ENCODE measurements at places on chromosomes 6 and 20.

GRCh38 chr20:63312690-63313348 lies 19.8 kb downstream of the COL20A1 start:
- DNase-seq: no peak

DNA sequence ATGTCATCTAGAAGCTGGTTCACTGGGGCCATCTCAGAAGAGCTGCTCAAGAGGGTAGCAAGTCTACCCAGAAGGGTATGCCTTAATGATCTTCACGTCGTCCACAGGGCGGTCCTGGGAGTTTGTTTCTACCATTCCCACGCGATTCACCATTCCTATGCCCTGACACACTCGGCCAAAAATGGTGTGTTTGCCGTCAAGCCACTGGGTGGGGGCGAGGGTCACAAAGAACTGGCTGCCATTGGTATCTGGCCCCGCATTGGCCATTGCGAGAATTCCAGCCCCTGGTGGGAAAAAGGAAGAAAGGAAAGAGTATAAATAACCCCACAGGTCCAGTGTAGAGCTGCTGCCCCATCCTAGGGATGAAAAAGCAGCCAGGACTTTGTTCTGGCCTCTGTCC lies 16.5 kb upstream of the CPNE5 start:
- DNase-seq: no peak

- DNase-seq: no peak
These were observed 38.2 kb upstream of the FRMD1 start for GRCh38 chr6:168116975-168117899.

- no peak for DNase-seq
These were observed 44.3 kb downstream of the PDYN start for GRCh38 chr20:1949347-1950100.

DNA sequence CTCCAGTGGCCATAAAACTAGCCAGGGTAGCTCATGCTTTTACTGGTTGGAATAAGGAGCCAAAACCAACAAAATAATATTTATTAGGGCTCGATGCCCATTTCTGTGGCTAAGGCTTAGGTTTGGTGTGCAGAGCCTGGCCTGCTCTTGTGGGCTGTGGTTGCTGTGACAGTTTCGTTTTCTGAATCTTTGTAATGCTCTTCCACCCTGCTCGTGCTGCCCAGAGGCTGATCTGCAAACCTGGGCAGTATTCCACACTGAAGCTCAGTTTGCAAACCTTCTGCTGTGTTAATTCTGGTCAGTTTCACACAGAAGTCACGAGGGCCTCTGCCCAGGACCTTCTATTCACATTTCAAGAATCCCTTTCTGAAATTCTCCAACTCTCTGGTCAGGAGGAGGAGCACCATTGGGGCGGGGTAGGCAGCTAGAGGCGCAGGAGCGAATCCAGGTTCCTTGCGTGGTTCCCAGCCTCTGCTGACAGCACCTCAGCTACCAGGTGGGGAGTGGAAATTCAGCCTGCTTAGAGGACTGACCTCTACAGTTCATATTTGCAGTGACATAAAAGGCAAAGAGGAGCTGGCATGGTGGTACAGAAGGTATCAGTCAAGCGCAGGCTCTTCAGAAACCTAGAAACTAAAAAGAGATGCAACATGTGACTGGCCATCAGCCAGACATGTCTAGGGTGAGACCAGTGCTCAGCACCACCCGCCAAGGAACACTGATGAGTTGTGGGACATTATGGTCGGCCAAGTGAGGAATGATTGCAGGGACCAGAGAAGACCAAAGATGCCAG lies 14.3 kb upstream of the C20orf144 start:
- no peak for DNase-seq

DNA sequence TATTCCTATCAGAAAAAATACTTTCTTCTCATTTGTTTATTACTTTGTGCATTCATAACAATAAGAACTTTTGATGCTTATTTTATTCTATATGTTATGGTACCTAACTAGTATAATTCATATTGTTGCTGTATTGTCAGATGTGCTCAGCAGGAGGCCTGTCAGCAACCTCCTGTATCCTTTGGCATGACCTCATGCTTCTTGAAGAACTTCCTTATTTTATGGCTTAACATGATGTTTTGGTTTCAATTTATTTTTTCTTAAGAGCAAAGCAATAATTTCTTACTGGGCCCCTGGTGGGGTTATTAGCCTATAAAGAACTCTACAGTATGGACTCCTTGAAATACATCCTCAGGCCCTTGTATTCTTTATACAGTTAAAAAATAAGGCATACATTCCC lies 17.3 kb downstream of the GGTLC1 start:
- no peak for DNase-seq

DNA sequence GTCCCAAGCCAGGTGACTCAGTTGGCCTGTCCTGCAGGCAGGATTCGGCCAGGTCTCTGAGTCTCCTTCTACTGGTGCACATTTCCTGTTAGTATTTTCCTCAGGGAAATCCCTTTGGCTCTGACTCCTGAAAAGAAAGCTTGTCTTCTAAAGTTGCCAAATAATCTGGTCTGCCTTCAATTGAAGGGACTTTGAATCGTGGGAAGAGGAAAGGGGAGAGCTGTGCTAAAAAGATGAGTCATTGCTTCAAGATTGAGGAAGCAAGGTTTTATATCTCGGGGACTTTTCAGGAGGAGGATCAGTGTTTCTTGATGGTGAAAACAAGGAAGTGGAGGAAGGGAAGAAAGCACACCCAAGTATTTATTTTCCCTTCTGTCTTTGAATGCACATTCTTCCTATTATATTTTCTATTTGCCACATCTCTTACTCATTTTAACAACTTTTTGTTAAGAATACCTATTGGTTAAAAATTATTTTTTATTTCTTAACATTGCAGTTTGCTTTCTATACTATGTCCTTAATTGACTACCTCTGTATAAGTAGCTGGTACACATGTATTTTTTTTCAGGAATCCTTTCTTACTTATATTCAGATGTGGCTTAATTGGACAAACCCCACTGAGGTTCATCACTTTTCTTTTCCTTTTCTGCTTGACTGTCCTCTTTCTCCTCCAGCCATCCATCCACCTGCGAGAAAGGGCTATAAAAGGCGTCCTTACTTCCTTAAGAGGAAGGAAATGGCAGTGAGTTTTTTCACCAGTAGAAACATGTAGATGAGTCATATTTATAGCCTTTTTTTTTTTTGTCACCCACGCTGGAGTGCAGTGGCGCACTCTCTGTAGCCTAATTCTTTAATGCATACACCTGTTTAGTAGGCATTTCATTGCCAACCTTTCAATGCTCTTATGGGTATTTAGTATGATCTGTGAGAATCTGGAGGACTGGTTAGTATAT lies 15.0 kb upstream of the IFNGR1 start:
- DNase-seq: no peak

DNA sequence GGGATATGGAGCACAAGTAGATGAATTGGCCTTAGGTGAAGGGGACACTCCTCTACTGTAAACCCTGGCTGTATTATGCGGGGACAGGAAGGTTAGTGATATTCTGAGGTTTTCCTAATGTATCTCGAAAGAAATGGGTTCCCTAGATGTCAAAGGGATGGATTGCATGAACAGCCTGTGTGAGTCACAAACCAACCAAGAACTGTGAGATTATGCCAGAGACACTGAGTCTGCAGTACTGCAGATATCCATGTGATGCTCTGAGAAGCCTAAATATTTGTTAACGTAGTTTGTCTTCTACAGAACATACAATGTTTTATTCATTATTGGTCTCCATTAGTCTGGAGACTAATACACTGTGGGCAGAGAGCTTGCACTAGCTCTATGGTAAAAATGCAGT lies 182.2 kb downstream of the AKAP7 start:
- no peak for DNase-seq

GRCh38 chr6:29626948-29627754 lies 5.8 kb downstream of the GABBR1 start:
- no peak for DNase-seq

DNA sequence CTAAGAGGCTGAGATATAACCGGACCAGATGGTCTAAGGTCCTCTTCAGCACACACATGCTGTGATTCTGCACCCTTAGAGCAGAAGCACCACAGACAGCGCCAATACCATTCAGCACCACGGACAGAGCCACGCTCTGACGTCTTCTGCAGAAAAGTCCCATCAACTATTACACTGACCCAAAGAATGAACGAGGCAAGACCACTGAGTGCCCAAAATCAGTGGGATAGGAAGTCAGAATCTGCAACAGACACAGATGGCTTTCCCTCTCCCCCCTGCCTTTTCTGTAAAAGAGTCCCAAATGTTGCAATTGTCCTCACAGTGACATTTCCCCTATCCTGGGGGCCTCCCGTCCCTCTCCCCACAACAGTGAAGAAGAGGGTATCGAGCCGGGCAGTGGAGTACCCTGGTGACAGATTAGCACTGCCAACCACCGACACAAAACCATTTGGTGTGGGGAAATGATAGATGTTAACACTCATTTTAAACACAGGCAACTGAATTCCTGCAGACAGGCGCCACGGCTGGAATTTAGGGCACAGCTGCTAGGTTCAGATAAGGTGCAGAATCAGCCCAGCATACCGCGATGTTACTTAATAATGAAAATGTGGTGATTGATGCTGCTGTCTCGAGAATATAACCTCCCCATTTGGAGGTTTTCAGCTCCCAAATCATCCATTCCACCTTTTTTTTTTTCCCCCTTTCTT lies 66.6 kb upstream of the CTNNBL1 start:
- DNase-seq: no peak

DNA sequence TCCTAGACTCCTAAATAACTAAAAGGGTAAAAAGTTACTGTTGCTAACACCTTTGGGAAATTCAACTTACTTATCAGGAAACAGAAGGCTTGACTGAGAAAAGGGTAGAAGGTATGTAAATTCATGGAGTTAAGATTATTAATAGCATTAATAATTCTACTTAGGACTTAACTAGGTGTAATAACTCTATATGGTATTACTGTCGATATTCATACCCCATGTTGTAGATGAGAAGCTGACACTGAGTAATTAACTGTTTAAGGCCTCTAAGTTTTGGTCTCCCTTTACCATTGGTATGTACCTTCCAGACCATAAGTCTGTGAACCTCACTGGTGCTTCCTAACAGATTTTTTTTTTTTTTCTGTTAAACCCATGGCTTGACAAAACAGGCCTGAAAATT lies 15.4 kb downstream of the GLO1 start:
- no peak for DNase-seq

- DNase-seq: no peak
These were observed 20.6 kb upstream of the CSNK2A1 start for GRCh38 chr20:564192-564591.

- no peak for DNase-seq
These were observed 230.2 kb downstream of the CDH4 start for GRCh38 chr20:61482056-61482887.

GRCh38 chr20:31604567-31605030 lies 490 bp upstream of the ID1 start:
- no peak for DNase-seq

DNA sequence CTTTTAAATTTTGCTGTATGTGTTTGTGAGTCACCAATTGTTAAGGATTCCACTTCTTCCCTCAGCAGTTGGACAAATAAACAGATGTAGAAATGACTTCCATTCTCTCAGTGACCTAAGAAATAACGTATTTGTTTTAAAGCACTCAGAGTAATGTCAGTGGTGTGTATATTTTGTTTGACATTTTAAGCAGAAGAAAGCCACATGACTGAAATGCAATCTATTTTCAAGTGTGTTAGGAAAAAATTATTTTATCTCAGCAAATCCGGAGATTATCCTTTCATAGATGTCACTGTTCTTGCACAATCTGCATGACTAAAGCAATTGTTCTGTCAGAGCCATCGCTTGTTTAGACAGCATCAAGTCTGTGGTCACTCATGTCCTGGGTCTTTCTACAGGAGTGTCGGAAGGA lies 77.1 kb downstream of the JAG1 start:
- DNase-seq: no peak

- DNase-seq: no peak
These were observed 43.1 kb upstream of the BEND6 start for GRCh38 chr6:56911847-56912246.

DNA sequence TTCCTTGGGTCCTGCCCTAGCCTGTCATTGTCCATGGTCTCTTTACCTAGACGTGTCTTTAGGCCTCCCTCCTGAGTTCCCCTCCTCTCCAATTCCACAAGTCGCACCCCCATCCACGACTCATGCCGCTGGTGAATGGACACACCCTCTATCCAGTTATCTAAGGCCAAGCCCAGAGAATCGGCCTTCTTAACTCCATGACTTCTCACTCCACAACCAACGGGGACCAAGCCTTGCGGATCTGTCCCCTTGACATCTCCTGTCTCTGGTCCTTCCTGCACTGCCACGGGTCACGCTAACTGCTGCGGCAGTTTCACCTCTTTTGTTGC lies 7.0 kb upstream of the RREB1 start:
- DNase-seq: no peak

GRCh38 chr6:75098709-75099108 lies 107.1 kb downstream of the COL12A1 start:
- no peak for DNase-seq

DNA sequence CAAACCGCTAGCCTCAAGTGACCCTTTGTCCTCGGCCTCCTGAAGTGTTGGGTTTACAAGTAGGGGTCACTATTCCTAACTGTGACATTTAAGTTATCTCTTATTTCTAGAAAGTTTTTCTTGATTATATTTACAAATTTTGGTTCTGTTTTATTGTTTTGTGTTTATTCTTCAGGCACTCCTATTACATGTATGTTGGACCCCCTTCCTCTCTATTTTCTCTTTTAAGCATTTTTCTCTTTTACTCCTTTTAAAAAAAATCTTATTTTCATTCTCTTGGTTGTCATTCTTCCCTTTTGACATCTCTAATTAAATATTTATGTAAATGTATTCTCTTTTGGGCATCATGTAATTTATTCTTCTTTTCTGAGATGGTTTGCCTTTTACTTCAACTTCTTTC lies 50.4 kb upstream of the MAP3K7 start:
- no peak for DNase-seq

DNA sequence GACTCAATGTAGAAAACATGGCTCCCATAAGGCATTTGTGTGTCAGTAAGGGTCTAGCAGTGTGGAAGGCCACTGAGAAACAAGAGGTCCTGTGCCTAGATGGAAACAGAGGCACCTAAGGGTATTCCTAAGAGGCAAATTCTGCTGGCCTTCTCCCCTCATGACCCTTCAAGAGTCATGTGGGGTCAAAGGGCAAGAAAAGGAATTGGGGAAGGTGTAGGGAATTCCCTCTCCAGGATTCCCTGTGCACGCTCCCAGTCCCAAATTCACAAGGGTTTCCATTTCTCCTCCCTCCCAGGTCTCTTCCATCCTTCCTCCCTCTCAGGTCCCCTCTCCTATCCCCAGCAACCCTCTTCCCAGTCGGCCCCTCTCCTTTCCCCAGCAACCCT lies 568 bp downstream of the AGPAT1 start:
- no peak for DNase-seq

DNA sequence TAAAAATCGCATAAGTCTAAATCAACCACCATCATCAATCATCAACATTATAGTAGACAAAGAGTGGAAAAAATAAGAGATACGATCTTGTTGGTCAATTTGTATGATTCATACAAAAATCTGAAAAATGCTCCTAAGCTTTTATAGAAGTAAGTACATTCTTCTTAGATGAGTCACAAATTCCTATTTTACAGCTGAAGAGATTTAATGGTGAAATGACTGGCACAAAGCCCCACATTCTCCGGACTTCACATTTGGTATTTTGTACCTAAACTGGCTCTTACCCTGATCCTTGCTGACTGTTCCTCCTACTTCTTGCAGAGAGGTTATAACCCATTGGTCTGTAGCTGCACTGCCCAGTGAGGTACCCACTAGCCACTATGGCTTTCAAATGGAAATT lies 29.9 kb upstream of the PREP start:
- no peak for DNase-seq

Measured in stimulated activated CD8-positive, alpha-beta memory T cell treated with anti-CD3 and anti-CD28 coated beads, Interleukin-15, amount 100 ng/mL, for 1 hour (primary cell).